ENCODE measurements at places on chromosomes 1 and 21.
A peak's percentile ranks its signal among the peaks of the same experiment; 100 is the strongest.

GRCh38 chr1:30407865-30408580 lies 315.4 kb downstream of the MATN1 start:
- DNase-seq: no peak

GRCh38 chr1:180425952-180426351 lies 76.4 kb downstream of the ACBD6 start:
- no peak for DNase-seq

GRCh38 chr1:219810451-219810850 lies 117.9 kb downstream of the SLC30A10 start:
- no peak for DNase-seq

DNA sequence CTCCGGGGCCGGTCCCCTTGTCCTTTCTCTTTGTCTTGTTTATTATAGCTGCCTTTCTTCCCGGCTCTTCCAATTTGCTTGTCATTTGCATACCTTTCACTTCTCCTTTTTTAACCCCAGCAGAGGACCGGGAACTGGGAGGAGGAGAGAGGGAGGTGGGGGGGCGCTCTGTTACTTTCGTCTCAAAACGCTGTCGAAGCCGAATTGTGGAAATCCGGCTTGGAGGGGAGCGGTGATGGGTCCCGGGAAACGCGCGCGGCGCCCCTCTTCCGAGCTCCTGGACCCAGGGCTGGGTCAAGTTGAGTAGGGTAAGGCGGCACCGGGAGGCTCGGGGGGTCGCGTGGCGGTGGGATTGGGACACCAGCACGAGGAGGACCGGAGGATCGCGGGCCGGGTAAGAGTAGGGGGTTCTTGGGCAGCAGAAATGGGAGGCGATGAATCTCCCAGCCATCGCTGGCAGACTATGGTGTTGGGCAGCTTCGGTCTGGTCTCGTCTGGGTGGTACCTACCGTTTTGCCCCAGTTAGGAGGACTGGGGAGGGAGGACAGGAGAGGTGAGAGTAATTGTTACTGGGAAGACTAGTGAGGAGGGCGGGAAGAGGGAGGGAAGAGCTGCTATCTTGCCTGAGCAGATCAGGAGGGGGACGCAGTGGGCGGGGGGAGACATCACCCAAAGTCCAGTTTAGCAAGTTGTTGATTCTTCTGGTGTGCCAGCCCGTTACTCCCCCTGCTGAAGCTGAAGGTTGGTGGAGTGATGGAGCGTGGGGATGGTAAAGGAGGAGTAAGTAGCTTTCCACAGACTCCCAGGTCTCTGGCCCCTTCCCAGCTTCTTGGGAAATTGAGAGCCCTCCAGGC lies 1.5 kb downstream of the PROX1 start:
- DNase-seq: peak; percentile 82

GRCh38 chr1:162074276-162075005 lies 5.0 kb downstream of the NOS1AP start:
- DNase-seq: no peak

GRCh38 chr1:87642581-87643221 lies 314.0 kb downstream of the LMO4 start:
- DNase-seq: peak; percentile 42

- no peak for DNase-seq
These were observed 1.4 kb upstream of the MIA3 start for GRCh38 chr1:222616525-222616924.

- no peak for DNase-seq
These were observed 93.1 kb downstream of the ZMYM4 start for GRCh38 chr1:35361638-35362037.

DNA sequence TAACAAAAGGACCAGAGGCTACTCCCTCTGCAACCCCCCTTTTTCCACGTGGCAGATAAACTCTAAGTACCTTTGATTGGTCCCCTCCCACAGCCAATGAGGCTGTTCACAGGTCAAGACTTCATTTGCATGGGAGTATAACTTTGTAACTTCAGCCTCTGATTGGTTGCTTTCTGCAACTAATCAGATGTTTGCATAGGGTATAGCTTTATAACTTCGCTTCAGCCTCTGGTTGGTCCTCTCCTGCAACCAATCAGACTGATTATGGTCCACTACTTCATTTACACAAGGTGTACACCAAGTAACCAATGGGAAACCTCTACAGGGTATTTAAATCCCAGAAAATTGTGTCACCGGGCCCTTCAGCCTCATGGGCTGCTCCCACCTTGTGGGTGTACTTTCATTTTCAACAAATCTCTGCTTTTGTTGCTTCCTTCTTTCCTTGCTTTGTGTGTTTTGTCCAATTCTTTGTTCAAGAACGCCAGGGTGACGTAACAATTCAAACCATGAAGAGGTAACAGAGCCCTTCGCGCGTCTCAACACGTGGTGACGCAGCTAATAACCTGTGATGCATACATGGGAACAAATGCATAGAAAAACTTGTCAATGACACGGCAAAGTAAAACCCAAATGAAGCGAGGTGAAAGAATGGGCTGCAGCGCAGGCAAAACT lies 47.2 kb downstream of the VPS26C start:
- DNase-seq: peak; percentile 88

- DNase-seq: no peak
These were observed 35.5 kb downstream of the CAPN2 start for GRCh38 chr1:223747838-223748335.

DNA sequence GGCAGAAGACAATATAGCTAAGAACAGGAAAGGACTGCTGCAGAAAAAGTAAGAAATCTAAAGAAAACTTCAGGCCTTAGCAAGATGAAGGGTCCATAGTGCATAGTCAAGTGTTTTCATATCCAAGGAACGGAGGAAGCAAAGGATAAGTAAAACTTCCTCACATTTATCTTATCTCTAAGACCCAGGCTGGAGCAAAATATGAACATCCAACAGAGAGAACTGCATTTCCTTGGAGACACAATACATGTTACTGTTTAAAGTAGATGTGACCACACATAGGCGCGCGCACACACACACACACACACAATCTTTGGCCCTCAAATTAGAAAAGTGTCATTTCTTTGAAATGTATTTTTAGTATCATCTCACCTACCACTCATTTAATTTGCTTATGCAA lies 66.7 kb downstream of the TTLL7 start:
- no peak for DNase-seq

GRCh38 chr1:200960236-200960947 lies 63.1 kb downstream of the KIF21B start:
- DNase-seq: no peak

DNA sequence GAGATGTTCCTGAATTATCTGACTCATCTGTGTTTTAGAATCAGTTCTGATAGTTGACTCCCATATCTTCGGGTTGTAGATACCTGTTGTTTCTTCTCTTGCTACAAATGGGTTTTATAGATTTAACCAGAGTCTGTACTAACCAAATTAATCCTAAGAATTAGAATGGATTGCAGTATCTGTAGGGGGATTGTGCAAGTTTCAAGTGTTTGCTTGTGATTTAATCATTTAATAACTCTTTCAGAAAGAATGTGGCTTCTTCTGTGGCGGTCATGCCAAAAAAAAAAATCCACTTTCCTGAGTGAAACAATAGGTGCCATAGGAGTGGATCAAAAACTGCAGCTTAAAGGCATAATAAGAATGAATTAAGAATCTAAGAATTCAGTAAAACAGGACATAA lies 9.4 kb downstream of the IPO9 start:
- no peak for DNase-seq

- peak; percentile 40 for DNase-seq
These were observed 112.7 kb upstream of the BACE2 start for GRCh38 chr21:41055266-41055665.

DNA sequence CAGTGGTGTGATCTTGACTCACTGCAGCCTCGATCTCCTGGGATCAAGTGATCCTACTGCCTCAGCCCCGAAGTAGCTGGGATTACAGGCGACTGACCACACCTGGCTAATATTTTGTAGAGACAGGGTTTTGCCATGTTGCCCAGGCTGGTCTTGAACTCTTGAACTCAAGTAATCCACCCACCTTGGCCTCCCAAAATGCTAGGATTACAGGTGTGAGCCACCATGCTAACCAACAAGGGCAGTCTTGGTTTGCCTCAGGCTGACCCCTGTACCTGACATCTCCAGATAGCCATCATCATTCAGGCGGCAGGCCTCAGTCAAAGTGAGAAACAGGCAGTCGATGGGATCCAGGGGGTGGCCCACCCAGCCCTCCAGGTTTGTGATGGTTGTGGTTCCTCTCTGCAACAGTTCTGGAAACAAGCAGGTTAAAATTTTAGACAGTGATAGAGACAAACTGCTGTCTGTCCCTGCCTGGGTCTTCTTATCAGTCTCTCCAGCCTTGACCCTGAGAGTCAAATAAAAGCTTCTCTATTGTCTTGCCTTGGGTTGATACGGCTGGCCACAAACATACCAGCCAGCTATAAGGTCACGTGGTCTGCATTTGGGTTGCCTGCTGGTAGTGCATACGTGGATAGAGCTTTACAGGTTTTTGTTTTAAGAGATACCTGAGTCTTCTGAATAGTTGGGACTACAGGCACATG lies 26.8 kb downstream of the UROD start:
- DNase-seq: no peak

DNA sequence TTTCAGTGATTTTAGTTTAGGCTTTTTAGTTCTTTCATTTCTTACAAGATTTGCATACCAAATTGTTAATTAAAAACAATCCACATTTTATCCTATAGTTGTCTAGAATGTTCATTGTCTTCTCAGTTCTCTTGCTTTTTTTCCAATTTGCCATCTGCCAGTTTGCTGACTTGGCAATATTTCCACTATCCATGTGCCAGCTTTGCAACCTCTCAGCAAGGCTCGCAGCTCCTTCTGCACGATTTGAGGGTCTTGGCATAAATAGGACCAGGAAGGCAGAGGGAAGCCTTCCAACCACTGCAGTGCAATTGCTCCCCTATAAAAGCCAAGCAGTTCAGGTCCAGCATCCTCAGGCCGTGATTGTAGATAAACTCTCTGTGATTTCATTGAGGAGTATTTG lies 306.8 kb upstream of the FMN2 start:
- DNase-seq: no peak

GRCh38 chr1:94036730-94037129 lies 84.2 kb downstream of the ABCA4 start:
- no peak for DNase-seq

DNA sequence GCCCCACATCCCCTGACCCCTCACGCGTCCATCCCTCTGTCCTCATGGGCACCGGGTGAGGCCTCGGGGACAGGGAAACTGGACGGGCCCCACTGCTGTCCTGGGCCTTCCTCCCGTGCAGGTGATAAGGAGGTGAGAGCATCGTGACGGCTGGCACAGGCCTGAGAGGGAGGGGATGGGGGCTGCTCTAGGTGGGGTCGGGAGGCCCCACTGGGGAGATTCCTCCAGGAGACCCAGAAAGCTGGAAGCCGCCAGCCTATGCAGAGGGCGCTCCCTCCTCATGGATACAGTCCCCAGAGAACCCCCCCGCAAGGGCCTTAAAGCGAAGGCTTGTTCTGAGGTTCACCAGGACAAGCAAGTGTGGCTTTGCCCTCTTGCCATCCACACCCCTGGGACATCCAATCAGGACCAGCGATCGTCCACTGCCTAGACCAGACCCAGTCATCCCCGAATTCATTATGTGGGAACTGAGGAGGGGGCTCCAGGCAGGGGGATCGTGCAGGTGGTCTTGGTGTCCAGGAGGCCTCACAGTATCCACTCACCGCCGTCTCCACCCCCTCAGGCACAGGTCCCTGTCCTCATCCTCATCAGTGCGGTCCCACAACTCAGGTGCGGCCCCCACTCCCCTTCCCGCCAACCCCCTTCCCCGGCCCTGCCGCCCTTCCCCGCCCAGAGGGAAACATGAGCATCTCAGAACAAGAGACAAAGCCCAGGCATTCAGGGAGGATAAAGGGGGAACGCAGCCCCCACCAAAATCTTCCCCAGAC lies 45.3 kb upstream of the COL18A1 start:
- no peak for DNase-seq

DNA sequence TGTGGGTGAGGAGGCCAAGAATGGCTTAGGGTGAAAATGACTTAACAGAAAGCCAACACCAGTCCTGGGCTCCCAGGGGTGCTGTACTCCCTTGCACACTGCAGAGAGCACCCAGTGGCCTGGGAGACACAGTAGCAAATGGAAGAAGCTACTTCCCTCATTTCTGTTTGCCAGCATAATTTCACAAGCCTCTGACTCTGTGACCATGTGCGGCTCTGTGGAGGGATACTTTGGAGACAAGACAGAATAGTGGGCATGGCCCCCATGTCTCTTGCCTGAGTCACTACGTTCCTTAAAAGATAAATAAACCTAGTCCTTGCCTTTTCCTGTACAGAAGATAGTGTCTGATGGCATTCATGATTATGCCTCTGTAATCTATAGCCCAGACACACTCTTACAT lies 38.1 kb downstream of the TRIM62 start:
- DNase-seq: no peak

GRCh38 chr1:39328095-39328494 lies 123.6 kb downstream of the MACF1 start:
- DNase-seq: no peak

DNA sequence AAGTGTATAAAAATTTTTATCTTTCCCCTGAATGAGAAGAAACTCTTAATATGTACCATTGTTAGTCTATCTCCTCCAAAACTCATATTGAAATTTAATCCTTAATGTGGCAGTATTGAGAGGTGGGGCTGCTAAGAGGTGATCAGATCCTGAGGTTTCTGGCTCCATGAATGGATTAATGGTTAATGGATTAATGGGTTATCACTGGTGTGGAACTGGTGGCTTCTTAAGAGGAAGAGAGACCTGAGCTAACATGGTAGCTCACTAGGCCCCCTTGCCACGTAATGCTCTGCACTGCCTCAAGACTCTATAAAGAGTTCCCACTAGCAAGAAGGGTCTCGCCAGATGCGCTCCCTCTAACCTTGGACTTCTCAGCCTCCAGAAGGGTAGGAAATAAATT lies 70.6 kb upstream of the ZBTB18 start:
- no peak for DNase-seq

DNA sequence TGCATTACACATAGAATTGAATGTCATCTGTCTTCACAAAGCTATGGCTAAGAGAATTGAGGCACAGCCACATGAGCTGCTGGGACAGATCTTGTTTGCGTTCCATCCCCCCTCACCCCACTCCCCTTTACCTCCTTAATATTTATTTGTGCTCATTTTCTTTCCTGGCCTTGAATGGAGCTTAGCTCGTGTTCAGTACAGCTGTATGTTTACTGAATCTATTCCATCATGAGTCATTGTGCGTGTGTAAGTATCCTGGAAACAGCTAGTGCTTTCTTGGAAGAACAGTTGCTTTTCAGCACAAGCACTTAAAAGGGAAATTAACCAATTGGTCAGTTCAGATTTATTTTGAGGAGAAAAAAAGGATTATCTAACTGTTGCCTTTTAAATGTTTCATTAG lies 14.7 kb downstream of the PROX1 start:
- DNase-seq: peak; percentile 62

Data from NCI-H1417 (cell line).